ENCODE measurements at places on chromosomes 16 and 17.
A peak's percentile ranks its signal among the peaks of the same experiment; 100 is the strongest.

GRCh38 chr16:88298833-88299745 is 83.7 kb upstream of the ZNF469 start:
- DNase-seq = no peak

GRCh38 chr16:24221219-24221618 is 34.9 kb upstream of the CACNG3 start:
- no peak for DNase-seq

- DNase-seq = no peak
Observed at GRCh38 chr16:31000671-31001382, 9.6 kb downstream of the STX1B start.

GRCh38 chr16:16015849-16016248 is 66.4 kb downstream of the ABCC1 start:
- DNase-seq = no peak

DNA sequence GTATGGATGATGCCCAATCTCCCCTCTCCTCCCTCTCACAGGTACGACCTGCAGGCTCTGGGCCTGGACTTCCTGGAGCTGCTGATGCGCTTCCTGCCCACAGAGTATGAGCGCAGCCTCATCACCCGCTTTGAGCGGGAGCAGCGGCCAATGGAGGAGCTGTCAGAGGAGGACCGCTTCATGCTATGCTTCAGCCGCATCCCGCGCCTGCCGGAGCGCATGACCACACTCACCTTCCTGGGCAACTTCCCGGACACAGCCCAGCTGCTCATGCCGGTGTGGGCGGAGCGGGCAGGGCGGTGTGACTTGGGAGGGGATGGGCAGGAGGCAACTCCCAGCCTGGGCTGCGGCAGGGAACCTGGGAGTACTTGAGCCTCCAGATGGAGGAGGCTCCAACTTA is 18.1 kb downstream of the SPATA32 start:
- DNase-seq = no peak

GRCh38 chr17:28139822-28140221 is 97.3 kb downstream of the NLK start:
- no peak for DNase-seq

- DNase-seq = no peak
Observed at GRCh38 chr17:39194089-39194984, 3.1 kb downstream of the CACNB1 start.

DNA sequence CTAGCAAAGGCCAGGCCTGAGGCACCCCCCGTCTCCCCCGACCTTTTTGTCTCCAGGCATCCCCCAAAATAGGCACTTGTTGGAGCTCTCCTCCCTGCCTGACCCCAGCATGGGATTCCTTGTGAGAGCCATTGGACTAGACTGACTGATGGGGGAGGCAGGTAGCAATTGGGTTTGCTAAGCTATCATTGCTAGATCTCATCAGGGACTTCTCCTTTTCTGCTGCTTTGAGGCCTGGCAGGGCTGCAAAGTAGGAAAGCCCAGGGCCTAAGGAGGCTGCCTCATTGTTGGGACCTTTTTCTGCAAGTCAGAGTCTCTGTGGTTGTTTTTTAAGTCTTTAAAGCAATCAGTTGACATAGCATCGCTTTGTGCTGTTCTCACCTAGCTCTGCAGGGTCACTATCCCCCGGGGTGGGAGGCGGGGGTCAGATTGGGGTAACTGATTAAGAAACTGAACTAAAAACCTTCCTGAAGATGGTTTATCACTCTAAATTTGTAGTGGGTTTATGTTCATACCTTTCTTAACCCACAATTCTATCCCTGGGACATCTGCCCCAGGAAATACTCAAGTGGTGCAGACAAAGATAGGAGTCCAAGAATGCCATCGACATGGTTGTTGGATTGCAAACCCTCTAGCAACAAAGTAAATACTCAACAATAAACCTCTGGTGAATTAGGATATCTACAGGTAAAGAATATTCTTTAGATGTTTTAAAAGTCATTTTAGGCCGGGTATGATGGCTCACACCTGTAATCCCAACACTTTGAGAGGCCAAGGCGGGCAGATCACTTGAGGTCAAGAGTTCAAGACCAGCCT is 28.0 kb downstream of the LLGL2 start:
- DNase-seq = no peak

GRCh38 chr16:74275031-74275636 is 21.5 kb upstream of the PSMD7 start:
- no peak for DNase-seq

- no peak for DNase-seq
Observed at GRCh38 chr16:4591191-4591590, 23.5 kb downstream of the UBALD1 start.

DNA sequence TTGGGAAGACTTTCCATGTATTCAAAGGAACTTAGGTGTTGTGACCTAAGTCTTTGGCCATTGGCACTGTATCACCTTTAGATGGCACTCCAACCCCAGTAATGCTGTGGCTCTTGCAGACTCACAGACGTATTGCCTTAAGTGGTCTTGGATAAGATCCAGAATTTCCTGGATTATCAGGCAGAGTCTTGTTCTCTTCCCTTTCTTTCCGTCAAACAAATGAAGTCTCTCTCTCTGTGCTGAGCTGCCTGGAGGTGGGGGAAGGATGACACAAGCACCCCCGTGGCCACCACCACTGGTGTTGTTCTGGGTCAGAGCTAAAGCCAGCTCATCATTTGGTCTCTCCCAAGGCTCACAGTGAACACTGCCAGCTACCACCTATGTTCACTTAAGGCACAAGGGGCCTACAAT is 789.9 kb upstream of the KIF2B start:
- DNase-seq = no peak

DNA sequence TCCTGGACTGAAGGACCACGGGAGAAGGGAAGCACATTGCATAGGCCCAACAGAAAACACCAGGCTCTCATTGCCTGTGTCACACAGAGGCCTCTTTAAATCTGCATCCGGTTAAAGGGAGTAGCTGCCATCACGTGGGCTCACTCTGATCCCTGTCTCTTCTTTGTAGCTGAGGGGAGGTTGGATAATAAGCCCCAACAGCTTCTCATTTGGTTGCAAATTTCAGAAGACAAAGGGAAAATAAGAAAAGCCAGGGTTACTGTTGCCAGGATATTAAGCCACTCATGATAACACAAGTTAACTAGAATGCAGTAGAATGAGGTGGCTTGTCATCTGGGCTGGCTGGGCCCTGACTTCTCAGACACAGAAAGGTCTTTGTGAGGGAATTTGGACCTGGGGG is 325.1 kb upstream of the ERCC4 start:
- no peak for DNase-seq

DNA sequence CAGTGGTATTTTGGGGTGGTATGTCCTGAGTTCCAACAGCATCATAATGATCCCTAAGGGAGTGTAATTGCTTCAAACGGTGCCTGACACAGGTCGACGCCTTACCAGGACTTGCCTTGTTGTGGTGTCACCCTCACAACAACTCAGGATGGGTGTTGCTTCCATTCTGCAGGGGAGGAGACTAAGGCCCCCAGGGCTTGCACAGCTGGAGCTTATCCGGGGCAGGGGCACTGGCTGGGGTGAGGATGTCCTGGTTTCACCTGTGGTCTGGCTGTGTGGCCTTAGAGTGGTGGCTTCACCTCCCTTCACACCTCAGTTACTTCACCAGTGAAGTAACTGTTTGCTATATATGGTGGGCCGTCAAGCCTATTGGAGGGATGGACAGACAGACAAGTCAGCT is 23.3 kb downstream of the LLGL2 start:
- no peak for DNase-seq

DNA sequence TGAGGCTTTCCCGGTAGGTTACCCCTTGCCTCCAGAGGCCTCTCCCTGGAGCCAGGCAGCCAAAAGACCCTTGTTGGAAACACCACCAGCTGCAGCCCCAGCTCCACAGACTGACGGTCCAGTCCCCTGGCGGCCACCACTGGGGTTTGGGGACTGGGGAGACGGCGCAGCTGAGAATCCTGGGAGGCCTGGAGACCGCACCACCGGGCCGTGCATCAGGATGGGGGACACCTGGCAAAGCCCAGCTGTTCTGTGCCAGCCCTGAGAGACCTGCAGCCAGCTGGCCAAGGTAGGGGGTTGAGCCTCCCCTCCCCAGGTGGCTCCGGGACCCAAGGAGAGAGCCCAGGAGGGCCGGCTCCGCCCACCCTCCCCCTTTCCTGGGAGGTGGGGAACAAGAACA is 8.3 kb upstream of the SLC38A10 start:
- DNase-seq = no peak

DNA sequence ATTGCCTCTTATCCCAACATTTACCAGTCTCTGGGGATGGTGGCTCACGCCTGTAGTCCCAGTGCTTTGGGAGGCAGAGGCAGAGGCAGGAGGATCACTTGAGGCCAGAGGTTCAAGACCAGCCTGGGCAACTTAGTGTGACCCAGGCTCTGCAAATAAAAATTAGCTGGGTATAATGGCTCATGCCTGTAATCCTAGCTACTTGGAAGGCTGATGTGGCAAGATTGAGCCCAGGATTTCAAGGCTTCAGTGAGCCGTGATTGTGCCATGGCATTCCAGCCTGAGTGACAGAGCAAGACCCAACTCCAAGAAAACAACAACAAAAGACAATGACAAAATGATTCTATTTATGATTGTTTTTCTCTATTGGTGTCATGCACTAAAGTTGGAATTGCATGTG is 244.9 kb downstream of the RBFOX1 start:
- no peak for DNase-seq

GRCh38 chr17:30101686-30102390 is 14.8 kb upstream of the NSRP1 start:
- no peak for DNase-seq

GRCh38 chr16:71526111-71526631 is at the start of gene CHST4:
Gene CHST4 (plus strand): TSS chr16:71526426. CDS start chr16:71536678, 10,252 bp downstream.
- DNase-seq = no peak

GRCh38 chr17:21191698-21192097 is 22.3 kb downstream of the TMEM11 start:
- no peak for DNase-seq

- DNase-seq = peak; percentile 22
Observed at GRCh38 chr17:35460354-35460851, 11.8 kb upstream of the SLFN13 start.

GRCh38 chr17:40307740-40308239 is 1.2 kb upstream of the RARA start:
- DNase-seq = no peak

DNA sequence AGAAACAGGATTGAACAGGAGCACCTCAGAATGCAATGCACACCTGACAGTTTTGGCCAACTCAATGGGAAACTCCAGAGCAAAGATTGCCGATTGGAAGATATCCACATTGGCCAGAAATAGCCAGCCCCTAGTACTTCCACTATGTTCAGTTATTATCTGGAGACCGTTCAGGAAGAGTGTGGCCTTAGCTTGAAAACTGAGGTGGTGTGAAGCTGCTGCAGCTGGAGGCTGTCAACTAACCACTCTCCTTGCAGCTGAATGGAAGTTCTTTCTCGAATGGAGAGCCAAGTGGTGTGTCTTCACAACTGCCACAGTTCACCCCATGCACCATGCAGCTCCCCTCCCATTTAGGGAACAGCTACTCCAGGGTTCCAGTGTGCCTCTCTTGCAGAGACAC is 61.9 kb upstream of the DHX40 start:
- no peak for DNase-seq

GRCh38 chr16:74264811-74265210 is 31.8 kb upstream of the PSMD7 start:
- no peak for DNase-seq

- DNase-seq = no peak
Observed at GRCh38 chr16:56357241-56357764, 68.0 kb downstream of the AMFR start.

DNA sequence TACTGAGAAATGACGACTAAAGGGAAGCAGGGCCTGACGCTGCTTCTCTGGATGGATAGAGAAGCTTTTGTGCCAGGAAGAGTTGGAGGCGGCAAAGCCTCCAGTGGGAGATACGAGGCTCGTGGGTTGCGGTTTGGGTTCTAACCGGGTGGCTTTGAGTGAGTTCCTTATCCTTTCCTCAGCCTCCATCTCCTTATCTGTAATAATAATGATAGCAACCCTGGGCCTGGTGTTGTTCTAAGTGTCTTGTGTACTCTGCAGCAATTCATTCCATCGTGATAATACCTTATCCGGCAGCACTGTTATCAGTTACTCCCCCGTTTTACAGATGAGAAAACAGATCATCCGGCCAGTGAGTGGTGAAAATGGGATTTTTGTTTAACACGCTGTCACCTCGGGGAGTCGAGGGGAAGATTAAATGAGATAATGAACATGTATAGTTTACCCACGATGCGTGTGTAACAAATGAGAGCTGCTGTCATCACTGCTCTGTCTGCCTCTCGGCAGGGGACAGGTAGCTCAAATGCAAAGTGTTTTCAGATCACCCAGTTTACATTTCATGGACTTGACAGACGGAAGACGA is 52.0 kb upstream of the LHX1 start:
- no peak for DNase-seq

DNA sequence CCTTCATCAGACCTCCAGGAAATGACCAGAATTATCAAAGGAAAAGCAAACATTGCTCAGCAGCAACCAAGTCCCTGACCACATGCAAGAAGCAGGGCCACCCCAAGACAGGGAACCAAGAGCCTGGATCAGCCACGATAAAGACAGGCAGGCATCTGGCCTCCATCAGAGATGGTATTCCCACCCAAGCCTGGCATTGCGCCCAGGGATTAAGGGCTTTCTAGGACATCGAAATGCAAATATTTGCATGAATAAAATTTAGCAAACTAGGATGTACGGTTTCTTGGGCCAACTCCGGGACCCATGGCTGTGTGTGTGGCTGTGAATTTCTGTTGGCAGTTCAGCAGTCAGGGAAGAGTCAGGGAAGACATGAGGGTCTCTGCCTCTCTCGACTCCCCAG is 241.4 kb upstream of the DYNLRB2 start:
- DNase-seq = no peak

- DNase-seq = no peak
Observed at GRCh38 chr17:14112407-14112806, 43.1 kb downstream of the COX10 start.

DNA sequence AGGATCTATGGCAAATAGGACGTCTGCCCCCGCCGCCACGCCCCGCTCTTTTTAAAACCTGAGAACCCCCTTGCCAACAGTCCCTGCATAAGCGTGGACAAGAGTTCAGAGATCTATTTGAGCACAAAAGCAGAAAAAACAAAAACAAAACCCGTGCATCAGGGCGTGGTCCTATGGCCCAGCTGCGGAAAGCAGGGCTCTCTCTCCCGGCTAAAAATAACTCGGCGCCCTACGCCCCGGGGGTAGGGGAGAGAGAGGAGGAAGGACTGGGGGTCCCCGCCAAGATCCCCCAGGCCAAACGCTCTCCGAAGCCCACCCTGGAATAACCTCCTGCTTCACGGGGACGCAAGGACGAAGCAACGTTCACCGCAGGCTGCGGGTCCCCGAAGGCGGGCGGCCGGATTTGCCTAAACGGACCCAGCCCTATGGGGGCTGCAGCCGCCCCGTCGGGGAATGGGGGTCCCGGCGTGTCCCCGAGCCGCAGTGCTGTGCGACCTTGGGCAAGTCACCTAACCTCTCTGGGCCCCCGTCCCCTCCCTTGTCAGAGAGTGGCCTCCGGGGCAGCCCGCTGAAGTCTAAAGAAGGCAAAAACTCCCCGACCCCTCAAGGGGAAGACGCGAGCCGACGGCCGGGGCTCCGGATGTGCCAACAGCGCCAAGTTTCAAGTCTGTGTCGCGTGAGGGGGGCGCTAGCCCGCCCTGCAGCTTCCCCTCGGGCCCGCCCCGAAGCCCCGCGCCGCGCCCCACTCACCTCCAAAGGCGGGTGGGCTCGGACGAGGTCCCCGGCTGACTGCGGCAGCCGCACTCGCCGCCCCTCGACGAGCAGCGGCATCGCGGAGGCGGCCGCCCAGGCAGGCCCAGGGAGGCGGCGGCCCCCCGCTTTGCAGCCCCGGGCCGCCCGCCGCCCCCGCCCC is 477 bp downstream of the NTAN1 start:
- DNase-seq = peak; percentile 26

All from activated CD8-positive, alpha-beta memory T cell treated with anti-CD3 and anti-CD28 coated beads for 48 hours (primary cell).